ENCODE measurements at places on chromosomes 2 and 18.

DNA sequence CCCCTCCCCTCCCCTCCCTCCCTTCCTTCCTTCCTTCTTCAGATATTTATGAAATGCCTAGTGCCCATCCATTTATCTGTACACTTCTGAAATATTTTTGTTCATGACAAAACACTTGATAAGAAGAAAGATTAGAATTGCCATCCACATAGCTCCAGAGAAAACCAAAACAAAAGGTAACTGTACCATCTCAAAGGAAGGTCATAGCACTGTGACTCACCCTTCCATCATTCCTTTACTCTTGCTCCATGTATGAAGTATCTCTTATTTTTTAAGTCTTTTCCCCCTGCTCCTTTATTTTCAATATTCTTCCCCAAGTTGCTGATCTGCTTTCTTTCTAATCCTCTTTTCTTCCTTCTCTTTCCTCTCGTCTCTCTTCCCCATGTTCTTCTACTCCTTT, 9.9 kb downstream of the CNTNAP5 start:
- no peak for DNase-seq

- DNase-seq, result no peak
Observed at GRCh38 chr18:38047820-38048219, 482.2 kb upstream of the CELF4 start.

DNA sequence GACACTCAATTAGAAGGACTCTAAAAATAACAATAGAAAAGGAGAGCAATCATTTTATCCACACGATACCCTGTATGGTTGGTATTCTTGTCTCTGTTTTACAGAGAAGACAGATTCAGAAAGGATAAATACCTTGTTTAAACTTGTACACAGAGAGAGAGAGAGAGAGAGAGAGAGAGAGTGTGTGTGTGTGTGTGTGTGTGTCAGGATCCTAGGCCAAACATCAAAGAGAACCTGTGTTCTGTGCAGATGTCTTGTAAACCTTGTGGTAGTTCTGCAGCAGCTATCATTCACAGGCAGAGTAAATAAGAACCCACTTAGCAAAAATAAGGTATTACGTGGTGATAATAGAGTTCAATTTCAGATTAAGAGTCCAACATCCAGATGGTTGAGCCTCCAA, 4.3 kb upstream of the CRIM1 start:
- DNase-seq, result no peak

GRCh38 chr2:18209934-18210639, 331.6 kb downstream of the KCNS3 start:
- peak; percentile 96 for DNase-seq

DNA sequence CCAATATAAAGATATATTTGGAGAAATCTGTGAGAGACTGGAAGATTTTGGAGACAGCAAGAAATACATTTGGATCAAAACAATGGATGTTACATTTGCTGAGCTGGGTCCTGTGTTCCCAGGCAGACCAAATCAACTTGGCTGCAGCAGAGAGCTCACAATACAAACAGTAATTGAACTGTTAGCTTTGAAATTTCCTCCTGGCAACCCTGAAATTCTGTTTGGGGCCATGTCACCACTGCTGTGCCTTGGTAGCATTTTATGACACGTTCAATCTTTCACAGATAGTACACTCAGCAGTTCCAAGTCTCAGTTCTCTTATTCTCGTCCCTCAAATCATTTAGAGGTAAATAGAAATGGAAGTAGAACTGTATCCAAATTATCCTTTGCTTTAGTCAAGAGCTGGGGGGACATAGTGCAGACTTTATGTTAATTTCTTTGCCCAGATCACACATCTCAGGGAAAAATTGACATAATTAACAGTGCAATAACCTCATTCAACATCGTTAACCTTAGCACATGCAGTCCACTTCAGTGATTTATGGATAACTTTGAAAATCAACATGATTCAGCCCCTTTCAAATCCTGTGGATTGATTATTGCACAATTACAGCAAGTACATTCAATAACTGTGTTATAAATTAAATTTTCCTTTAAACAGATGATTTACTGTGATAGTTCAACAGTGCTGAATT, 277.4 kb upstream of the MC4R start:
- no peak for DNase-seq

- DNase-seq, result no peak
Observed at GRCh38 chr2:56288838-56289580, 105.2 kb downstream of the CCDC85A start.

DNA sequence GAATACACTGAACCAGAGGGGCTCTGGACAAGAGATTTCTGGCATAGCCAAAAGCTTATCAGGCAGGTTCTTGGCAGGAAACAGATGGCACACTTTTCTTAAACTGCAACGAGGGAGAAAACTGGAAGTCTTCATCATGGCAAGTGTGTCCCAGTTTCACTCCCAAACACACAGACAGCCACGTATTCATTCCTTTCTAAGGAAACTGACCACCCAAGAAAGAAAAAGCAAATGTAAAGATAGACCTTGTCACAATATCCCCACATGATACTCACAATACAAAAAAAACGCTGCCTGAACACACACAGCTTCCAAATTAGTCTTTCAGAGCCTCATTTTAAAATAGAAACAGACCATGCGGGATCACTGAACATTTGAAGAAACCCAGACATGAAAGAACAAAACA, 40.6 kb upstream of the RTTN start:
- no peak for DNase-seq

DNA sequence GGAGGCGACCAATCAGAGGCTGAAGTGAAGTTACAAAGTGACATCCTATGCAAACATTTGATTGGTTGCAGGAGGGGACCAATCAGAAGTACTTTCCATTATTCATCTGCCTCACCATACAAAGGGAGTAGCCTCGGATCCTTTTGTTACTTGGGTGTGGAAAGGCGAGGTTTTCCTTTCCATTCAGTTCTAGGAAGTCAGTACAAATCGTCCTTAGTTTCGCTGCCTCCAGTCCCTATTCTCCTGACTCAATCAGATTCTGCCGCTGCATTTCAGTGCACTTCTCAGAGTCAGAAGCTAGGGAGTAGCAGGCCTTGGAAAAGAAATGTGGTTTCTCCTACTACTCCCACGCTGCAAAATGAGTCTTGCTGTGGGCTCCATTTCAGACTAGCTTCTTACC, 149.4 kb downstream of the DTNA start:
- no peak for DNase-seq

DNA sequence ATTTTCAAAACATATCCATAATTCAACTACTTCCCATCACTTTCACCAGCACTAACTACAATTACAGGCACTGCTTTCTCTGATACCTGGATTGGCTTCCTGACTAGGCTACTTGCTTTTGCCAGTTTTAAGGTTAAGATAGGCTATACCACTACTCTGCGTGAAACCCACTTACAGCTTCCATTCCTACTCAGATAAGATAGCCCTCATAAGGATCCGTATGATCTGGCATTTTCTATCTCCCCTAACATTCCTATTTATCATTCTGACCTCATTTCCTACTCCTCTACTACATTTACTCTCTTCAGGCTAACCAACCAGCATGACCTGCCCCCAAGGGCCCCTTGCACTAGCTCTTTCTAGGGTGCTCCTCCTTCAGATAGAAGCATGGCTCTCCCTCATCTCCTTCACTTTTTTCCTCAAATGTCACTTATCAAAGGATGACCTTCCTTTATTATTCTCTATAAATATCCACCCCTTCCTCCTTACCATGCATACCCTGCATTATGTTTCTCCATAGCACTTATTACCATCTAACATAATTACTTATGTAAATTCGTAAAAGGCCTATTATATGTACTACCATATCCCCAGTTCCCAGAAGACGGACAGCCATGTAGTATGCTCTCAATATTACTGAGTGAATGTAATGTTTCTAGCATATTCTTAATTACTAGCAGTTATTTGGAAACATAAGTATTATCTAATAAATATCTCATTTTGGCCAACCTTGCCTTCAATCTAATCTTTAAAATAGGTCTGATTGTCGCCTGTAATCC, 4.4 kb downstream of the TIA1 start:
- DNase-seq, result no peak

DNA sequence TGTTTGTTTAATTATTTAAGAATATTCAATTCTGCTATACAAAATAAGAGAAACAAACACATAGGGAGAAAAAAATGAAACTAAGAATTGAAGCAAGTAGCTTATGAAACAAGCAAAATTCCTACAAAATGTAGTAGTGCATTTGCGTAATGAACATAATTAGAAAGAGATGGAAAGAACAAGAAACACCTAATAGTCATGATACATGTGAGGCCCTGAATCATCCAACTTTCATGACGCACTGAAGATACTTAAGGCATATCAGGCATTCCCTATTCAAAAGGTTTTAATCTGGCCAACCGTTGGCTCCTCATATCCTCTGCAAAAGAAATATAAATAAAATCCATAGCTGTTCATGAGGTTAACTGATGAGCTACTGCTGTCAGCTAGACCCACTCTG, 14.5 kb upstream of the NAB1 start:
- DNase-seq, result peak; percentile 79

- peak; percentile 36 for DNase-seq
Observed at GRCh38 chr18:36532394-36532793, 234.9 kb downstream of the FHOD3 start.
